ENCODE measurements at places on chromosomes 2 and 18.

GRCh38 chr18:39602131-39602530 lies 2036.5 kb upstream of the CELF4 start:
- no peak for DNase-seq

DNA sequence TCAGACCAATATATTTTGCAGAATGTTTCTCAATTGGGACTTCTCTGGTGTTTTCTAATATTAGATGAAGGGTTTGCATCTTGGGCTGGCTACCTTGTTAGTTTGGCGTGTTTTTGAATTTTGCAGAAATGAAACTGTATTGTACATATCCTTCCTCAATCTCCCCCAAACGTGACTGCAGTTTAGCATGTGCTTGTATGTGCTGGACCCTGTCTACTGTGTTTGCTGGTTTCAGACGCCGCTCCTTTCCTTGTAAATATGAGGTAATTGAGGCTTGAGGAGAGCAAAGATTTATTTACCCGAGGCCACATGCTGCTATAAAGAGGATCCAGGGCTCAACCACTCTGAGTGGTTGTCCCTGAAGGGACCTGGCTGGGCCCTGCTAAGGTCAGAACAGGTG lies 57.2 kb downstream of the NGEF start:
- no peak for DNase-seq

DNA sequence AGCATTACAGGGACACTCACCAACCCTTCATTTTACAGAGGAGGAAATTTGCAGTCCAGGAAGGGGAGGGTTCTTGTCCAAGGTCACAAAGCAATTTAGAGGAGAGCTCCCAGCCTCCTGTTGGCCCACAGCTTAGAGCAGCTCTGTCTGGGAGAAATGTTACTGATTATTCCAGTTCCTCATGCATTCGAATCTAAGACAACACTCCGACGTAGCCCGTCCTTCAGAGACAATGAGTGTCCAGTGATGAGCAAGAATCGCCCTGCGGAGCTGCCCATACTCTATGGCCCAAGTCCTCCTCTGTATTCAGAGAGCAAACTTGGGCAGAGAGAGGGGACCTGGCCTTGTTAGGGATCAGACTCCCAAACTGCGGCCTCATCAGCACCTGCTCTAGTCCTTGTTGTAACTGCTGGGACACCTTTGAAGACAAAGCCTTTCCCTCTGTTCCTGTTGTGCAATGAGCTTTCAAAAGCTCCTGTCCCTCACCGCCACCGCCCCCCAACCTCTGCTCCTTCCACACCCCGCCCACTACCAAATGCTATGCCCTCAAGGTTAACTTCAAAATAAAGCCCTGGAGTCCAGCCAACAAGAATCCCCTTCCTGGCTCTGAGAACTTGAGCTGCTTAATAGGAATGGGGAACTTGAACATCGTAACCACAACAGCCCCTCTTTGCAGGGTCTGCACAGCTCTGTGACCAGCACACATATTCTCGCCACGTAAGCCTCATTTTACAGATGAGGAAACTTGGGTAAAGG lies 234.8 kb upstream of the SMAD2 start:
- DNase-seq, result no peak

- DNase-seq, result no peak
Observed at GRCh38 chr2:127416506-127417001, 1.7 kb upstream of the PROC start.

All from activated CD4-positive, alpha-beta T cell treated with anti-CD3 and anti-CD28 coated beads for 1 hour (primary cell).